Activated CD4-positive, CD25-positive, alpha-beta regulatory T cell treated with anti-CD3 and anti-CD28 coated beads, Interleukin-2, amount 50 U/mL, for 16 hours (primary cell): ENCODE measurements at places on chromosomes 16 and 17.

- no peak for DNase-seq
Observed at GRCh38 chr17:273981-274832, 78.4 kb downstream of the RPH3AL start.

DNA sequence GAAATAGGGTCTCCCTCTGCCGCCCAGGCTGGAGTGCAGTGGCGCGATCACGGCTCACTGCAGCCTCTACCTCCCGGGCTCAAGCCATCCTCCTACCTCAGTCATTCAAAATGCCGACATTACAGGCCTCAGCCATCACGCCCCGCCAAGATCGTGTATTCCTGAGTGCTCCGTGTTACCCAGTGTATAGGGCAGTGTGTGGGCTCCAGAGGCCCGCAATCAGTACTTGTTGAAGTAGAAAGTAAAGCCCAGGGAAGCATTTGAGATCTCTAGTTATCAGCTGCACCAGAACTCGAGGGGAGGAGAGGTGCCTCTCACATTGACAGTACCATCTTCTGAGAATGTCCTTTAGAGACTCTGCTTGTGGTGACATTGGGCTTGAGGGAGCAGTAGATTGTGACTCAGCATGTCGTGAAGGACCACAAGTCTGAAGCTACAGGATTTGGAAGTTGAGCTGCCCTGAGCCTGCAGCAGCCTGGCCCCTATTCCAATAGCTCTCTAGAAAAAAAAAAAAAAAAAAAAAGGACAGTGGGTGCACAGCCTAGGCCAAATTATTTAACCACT, 1.1 kb upstream of the PRPSAP1 start:
- DNase-seq: no peak

DNA sequence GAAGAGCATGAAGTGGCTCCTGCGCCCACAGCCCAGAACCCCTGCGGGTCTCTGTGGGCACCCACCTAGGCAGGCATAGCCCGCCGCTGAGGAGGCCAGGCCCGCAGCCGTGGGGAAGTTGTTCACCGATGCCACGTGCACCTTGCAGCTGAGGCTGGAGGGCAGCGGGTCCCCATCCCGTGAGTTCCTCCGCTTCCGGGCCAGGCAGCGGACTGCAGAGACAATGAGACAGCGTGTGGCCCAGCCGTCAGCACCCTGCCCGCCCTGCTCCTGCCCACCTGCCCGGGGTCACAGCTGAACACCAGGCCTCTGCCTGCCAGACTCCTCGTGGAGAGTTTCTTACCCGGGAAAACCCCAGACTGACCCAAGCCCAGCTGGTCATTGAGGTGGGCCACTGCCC, 5.5 kb downstream of the MVD start:
- no peak for DNase-seq

DNA sequence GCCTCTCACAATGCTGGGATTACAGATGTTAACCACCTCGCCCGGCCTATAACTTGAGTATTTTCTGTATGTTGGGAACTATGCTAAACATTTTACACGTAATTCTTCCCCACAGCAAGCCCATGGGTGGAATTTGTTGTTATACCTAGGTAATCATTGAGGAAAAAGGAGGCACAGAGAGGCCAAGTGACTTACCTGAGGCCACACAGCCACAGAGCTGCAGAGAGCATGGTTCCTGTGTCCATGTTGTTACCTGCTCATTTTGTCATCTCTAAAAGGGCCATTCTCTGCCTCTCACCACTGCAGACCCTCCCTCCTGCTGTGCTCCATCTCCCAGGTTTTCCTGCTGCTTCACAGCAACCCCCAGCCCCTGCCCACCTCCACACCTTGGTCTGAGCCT, 135.5 kb downstream of the ABCC1 start:
- no peak for DNase-seq

- DNase-seq: no peak
Observed at GRCh38 chr16:89071686-89072547, 21.7 kb upstream of the ACSF3 start.

DNA sequence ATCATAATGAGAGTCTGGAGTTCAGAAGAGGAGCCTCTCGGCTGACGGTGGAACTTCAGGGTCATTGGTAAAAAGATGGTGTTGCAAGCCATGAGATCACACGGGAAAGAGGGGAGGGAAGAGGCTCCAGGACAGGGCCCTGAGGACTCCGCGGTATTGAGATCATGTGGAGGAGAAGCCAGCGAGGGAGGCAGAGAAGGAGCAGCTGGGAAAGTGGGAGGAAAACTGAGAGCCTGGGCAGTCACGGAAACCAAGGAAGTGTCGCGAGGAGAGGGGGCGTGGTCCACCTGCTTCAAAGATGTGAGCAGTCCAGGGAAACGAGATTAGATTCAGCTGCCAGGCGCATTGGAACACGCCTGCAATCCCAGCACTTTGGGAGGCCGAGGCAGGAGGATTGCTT, 27.7 kb upstream of the SBK1 start:
- no peak for DNase-seq

DNA sequence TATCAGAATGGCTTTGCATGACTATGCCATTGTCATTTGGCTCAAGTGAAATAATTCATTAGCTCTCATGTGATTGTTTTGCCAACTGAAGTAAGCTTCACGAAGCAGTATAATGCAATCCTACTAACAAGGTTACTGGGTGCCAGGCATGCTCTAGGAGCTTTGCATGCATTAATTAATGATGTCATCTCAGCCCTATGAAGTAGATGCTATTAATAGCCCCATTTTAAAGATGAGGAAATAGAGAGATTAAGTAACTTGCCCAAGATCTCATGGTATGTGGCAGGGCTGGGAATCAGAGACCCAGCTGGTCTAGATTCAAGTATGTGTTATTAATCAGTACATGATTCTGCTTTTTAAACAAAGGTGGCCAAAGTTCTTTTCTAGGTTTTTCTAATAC, 14.1 kb downstream of the KRT39 start:
- DNase-seq: no peak

DNA sequence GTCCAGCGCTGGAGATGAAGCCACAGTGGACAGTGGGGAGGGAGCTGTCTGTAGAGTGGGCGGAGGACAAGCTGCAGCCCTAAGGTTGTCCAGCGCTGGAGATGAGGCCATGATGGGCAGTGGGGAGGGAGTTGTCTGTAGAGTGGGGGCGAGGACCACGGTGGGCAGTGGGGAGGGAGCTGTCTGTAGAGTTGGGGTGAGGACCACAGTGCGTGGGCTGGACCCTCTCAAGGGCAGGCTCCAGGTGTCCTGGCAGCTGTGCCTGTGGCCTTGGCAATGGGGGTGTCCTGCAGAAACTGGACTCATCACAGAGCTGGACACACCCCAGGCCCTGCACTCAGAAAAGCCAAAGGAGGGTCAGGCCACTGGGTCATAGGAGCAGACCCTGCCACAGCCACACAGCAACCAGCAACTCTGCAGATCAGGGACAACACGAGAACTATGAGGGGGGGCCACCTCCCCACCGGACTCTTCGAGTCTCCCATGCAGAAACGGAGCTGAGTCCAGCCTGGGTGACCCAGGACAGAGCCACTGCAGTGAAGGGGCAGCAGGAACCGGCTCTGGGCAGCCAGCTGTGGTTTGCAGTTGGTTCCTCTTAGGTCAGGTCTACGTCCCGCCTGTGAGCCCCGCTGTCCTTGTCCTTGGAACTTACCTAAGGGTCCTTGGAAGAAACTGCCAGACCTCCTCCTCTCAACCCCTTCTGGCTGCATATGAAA, 33.4 kb upstream of the CBFA2T3 start:
- DNase-seq: no peak

DNA sequence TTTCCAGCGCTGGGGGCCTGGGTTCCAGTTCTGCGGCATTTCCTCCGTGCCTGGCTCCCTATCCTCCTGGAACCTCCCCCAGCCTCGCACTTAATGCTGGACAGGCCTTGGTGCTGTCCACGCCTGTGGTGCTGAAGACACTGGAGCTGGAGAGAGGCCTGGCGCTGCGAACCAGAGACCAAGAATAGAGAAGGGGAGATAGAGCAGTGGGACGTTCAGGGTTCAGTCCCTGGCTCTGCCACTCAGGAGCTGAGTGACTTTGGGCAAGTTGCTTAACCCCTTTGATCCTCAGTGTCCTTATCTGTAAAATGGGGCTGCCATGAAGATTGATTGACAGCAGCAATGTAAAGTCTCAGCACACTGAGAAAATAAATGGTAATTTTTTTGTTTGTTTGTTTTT, 11.9 kb downstream of the SBK1 start:
- no peak for DNase-seq

GRCh38 chr17:35212668-35213067, 18.5 kb upstream of the SLC35G3 start:
- no peak for DNase-seq

GRCh38 chr16:17083628-17084027, 387.1 kb downstream of the XYLT1 start:
- no peak for DNase-seq

- DNase-seq: no peak
Observed at GRCh38 chr16:87406495-87407088, 14.5 kb downstream of the MAP1LC3B start.

- no peak for DNase-seq
Observed at GRCh38 chr16:79752396-79752795, 151.9 kb upstream of the MAF start.

- DNase-seq: no peak
Observed at GRCh38 chr17:80475910-80476876, at the start of gene NPTX1. Gene NPTX1 (minus strand): TSS chr17:80476607. CDS start chr17:80476446, 161 bp downstream.

DNA sequence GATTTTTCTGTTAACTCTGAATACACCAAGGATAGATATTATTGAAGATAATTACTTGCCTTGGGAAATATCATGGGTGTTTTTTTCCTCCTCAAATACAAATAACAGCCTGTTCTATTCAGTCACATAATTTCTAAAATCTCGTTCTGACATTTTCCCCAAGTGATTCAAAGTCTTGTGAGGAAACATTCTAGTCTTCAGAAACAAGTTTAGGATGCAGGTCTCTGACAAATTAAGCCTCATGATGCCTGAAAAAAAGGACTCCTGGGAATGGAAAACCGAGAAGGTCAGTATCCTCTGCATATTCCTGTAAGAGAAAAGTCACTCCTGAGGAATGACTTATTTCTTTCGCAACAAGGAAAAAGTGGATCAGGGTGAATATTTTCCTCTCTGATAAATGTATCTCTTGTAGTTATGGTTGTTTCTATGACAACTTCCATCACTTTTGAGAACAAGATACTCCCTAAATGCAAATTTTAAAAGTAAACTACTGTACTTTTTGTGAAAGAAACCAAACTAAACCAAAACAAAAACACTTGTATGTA, 384.6 kb downstream of the CNTNAP4 start:
- DNase-seq: no peak

DNA sequence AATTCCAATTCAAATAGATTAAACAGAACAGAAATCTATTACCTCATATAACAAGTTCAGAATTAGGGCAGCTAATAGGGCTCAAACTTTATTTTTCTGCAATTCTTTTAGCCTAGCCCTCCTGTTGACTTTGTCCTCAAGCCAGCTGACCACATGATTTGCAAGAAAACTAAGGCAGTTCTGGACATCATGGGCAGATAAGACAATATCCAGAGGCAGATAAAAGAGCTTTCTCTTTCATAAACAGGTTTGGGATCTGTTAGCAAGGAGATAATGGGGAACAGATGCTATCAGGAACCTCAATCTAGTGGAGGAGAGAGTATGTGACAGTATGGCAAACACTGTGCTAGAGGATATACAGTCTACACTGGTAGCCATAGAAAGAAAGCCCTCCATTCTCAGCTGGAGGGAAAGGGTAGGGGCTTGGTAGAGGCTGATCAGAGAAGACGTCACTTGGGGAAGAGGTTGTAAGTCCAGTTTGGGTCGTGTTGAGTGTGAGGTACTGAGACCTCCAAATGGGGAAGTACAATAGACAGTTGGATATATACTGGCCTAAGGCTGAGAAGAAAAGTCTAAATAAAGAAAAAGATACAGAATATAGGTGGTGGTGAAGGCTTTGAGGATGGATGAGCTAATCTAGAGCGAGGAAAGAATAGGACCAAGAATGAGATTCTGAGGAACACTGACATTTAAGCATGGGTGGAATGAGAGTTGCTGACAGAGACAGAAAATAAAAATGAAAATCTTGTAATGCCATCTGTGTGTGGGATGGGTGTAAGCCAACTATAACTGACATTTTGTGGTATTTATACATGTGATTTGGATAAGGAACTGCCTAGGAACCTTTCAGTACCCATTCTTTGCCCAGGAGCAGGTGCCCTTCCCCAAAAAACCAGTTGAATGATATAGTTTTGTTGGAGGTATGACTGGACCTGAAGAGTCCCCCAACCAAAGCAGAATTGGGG, 67.4 kb downstream of the CYB561 start:
- no peak for DNase-seq

DNA sequence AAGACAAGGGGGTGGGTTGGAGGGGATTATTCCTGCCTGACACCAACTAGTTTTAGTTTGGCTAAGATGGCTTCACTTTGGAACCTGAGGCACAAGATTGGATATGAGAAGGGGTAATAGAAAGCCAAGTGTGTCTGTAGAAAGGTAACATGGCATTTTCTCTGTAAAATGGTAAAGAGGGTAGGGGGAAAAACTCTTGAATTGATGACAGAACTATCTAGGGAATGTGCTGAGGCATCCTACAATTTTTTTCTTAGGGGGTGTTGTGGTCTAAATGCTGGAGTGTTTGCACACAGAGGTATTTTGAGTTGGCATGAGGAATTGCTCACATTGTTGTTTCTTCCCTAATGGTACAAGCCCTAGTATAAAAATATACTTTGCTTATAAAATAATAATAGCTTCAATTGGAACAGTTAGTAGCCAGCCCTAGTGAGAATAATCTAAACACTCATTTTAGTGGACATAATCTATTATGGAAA, 25.8 kb downstream of the YPEL2 start:
- DNase-seq: no peak

DNA sequence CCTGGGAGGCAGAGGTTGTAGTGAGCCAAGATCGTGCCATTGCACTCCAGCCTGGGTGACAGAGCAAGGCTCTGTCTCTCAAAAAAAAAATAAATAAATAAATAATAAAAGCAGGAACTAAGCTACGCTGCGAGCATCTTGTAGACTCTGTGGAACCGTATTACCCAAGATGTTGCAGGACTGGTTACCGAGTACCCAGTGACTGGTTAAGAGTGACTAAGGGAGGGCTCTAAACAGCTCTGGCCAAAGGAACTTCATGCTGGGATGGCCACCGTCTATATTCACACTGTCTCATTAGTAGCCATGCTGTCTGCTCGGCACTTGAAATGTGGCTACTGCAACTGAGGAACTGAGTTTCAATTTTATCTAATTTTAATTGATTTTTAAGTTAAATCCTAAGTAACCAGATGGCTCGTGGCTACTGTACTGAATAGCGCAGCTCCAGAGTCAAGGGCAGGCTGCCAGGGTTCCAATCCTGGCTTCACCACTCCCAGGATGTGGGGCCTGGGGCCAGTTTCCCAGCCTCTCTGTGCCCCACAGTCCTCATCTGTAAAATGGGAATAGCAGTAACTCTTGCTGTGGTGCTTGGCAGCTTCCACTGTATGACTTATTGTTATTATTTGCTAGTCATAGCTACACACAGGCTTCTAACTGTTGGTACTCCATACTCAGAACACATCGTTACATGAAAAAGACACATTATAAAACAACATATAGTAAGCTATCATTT, 3.0 kb downstream of the NTAN1 start:
- DNase-seq: no peak

- no peak for DNase-seq
Observed at GRCh38 chr17:35668802-35669201, 62.6 kb upstream of the RASL10B start.
